Skin of body (tissue), 3 donors: ENCODE measurements at places on chromosomes 13 and 19.

DNA sequence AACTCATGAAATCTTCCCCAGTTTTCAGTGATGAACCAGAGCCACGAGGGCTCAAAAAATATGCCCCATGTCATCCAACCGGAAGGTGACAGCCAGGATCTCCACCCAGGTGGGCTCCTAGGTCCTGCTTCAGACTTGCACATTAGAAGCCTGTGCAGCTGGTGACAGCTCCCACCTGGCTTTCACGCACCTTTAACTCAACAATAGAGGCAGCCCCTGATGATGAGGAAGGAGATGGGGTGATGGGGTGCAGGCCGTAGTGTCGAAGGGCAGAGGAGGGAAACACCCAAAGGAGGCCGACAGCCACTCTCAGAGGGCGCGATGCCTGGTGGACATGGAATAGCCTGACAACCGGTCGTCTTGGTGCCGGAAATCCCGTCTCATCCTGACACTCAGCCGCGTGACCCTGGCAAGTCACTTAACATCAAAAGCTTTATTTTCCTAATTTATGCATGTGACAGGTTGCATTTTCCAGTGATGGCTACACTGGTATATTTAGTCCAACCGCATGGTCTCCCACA is 118.0 kb downstream of the SOX1 start:
- DNase-seq: no peak

DNA sequence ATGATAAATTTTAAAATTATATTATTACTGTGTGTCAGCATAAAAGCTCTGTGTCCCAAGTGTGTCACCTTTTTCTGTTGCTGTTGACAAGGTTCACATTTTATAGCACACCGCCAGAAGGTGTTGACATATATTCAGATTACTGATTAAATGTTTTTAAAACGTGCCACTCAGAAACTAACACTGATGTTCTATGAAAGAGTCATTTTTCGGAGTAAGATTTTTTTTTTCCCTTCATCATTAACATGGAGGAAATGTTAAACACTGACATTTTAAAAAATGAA is 197.5 kb downstream of the TM9SF2 start:
- no peak for DNase-seq

DNA sequence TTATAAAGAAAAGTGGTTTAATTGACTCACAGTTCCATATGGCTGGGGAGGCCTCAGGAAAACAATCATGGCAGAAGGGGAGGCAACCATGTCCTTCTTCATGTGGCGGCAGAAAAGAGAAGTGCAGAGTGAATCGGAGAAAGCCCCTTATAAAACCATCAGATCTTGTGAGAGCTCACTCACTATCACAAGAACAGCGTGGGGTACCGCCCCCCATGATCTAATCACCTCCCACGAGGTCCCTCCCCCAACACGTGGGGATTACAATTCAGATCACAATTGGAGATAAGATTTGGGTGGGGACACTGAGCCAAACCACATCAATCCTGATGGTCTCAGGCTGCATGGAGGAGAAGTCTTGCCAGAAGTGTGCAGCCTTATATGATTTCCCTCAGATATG is 26.0 kb downstream of the TM9SF2 start:
- no peak for DNase-seq

GRCh38 chr19:36604656-36605100 is 435 bp upstream of the ZNF382 start:
- DNase-seq: no peak

DNA sequence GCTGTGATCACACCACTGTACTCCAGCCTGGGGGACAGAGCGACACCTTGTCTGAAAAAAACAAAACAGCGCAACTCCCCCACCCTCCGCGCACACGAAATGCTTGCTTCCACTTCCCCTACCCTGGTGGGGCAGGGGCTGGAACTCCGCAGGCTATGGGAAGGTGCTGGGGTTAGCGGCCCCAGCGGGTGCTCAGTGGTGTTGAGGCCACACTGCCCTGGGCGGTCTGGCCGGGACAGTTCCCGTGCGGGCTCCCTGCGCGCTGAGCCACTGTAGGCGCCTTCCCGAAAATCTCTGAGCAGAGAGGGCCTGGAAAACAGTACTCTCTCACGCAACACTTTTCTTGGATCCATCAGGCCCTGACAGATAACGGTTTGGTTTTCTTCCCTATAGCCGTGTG is 1.1 kb upstream of the WTIP start:
- no peak for DNase-seq

- DNase-seq: no peak
These were observed 502.8 kb downstream of the COG6 start for GRCh38 chr13:40158218-40158617.

DNA sequence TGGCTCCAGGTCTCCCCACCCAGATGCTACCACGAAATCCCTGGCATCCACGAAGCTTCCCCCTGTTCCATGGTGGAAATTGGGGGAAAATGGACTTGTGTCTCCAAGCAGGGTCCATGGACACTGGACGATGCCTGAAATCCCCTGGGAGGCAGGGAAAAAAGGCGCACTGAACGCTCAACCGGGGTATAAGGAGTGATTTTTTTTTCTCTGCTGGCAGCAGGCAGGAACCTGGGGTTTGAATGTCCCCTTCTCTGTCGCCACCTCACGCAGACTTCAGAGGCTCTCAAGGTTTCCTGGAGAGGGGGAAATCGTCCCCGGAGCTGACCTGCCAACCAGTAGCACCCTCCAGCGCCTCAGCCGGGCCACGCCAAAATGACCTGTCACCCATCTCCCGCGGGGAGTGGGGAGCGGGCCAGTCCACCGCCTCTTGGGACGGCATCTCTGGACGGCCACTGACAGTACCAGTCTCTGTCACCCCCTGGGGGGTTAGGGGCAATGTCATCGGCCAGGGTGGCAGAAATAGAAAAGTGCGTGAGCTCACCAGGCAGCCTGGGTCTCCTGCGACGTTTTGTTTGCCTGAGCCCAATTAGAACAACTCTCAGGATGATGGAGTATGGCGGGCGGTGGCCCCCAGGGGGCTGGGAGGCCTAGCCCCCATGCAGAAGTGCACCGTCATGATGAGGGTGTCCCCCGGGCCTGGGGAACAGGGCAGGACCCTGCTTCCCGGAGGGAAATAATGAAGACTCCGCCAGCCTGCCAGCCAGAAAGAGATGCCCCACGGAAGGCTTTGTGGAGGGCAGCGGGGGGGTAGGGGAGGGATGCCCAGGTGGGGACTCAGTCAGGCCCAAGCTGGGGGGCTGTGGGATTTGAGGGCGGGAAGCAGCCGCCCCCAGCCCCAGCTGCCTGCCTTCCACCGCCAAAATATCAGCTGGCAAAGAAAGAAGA is 2.6 kb downstream of the PTPRS start:
- DNase-seq: no peak

DNA sequence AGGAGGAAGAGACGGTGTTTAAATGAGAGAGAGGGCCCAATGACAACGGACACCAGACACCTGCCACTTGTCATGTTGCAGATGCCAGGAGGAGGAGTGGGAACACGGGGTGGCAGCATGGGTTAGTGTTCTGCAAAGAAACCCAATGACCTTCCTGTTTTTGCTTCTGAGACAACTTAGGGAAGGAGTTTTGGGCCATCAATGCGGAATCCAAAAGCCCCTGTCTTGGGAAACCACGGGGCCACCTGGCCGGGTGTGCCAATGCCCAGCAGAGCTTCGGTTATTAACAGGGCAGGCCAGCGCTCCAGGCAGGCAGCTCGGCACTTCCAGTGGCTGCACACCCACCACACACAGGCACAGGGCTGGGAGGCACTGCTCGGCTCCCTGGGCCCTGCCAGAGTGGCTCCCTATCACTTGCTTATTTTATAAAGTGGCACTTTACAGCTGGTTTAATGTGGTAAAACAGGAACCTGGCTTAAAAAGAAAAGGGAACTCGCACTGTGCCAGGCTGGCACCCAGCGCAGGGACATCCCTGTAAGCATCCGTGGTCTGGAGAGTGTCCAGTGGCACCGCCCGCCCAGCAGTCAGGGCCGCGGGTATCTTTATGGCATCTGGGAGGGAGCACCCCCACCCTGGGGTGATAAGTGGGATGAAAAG is 19.1 kb downstream of the ELL start:
- DNase-seq: no peak

DNA sequence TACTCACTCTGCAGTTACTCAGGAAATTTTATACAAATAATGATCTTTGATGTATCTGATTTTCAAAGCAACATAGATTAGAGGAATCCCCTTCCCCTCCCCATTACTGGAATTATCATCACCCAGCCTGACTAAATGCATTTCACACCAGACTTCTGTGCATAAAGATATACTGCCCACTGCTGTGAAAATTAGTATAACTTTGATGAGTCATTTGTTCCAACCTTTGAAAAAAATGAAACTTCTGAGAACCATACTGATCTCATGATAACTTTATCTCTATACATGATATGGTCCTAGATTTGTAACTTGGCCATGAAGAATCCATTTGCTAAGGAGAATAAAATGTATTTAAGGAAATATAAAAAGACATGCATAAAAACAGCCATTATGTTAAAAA is 63.9 kb downstream of the GPC6 start:
- DNase-seq: no peak

GRCh38 chr19:4580961-4581665 is 21.6 kb upstream of the SEMA6B start:
- no peak for DNase-seq
